Activated CD4-positive, alpha-beta T cell treated with anti-CD3 and anti-CD28 coated beads for 48 hours (primary cell): ENCODE measurements at places on chromosomes 5 and 9.
A peak's percentile ranks its signal among the peaks of the same experiment; 100 is the strongest.

GRCh38 chr9:85258236-85258635 lies 483.5 kb downstream of the AGTPBP1 start:
- DNase-seq, result no peak

GRCh38 chr9:306907-307306 lies 92.2 kb downstream of the DOCK8 start:
- peak; percentile 52 for DNase-seq

DNA sequence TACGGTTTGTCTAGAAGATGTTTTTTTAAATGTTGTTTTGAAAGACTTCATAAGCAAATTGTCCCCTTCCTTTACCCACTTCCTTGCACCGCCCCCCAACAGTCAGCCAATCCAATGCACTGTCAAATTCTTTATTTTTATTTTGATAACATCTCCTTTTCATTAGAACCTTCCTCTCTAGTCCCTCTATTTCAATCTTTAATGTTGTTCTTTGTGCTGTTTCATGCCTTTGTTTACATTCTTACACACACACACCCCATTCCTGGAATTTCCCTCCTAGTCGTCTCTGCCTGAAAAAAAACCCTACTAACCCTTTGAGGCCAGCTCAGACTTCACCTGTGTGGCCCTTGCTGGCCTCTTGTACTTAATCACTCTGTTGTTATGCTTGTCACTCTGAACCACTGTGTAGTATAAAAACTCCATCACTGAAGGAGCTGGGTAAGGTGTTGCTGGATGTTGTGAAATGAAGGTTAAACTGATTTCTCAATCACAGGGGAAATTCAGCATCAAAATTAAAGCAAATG lies 133.4 kb downstream of the UGCG start:
- DNase-seq, result no peak

DNA sequence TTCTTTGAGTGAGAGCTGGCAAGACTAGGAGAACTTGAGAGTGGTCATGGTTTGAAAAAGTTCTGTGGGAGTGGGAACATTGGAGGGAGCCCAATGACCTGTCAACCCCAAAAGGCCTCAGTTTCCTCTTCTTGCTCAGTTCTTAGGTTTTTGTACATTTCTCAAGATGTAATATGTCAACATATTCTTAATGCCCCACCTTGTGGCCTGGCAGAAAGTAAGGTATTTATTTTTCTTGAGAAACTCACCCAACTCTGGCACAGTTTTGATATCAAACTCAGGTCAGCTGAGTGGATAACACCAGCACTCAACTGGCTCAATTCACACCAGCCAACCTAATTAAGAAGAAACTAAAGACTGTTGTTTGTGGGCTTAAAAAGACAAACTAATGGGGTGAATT lies 123.0 kb upstream of the SLC27A6 start:
- DNase-seq, result no peak

DNA sequence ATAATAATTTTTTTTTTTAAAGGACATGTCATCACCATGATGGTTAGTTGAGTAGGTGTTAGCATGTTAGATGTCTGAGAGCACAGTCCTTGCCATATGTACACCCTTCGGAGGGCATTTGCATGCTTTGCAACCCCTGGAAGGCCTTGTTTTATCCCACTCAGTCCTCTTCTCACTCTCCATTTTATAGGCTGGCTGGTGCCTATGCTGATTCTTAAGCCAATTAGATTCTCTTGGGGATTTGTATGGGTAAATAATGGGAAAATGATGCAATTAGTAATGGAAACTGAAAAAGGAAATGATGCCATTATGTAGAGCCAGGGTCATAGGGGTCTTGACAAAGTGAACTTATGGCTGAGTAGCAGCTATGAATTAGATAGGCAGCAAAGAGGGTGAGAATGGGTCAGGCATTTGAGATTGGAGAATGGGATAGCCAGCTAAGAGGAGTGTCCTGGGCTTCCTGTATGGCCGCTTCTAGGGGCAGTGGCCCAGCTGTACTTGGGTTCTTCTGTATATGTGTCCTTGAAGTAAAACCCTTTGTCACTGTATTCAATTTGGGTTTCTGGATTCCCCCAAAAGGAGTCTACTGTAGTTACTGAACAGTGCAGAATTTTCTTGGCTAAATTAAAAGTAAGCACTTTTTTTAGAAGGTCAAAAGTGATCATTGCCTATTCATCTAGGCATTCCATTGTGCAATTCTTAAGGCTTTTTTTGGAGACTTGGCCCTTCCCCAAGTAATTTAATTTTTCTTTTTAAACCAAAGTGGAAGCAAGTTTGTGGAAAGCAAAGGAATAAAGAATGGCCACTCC lies 31.6 kb downstream of the LRRTM2 start:
- DNase-seq, result no peak
